ENCODE measurements at places on chromosomes 12 and 14.

GRCh38 chr12:30792648-30793499 lies 38.1 kb upstream of the CAPRIN2 start:
- no peak overlapping the region for H3K4me3 ChIP-seq
- H3K27me3 ChIP-seq, result peaks cover 15% of the 10 kb centered on the region
- DNase-seq, result no peak
- H3K27ac ChIP-seq, result no peak overlapping the region

GRCh38 chr14:49506650-49507049 lies 79.5 kb downstream of the RPS29 start:
- DNase-seq, result no peak
- no peaks in the 10 kb centered on the region for H3K27me3 ChIP-seq
- H3K4me3 ChIP-seq, result no peak overlapping the region
- H3K4me1 ChIP-seq, result peaks cover 20% of the 10 kb centered on the region

DNA sequence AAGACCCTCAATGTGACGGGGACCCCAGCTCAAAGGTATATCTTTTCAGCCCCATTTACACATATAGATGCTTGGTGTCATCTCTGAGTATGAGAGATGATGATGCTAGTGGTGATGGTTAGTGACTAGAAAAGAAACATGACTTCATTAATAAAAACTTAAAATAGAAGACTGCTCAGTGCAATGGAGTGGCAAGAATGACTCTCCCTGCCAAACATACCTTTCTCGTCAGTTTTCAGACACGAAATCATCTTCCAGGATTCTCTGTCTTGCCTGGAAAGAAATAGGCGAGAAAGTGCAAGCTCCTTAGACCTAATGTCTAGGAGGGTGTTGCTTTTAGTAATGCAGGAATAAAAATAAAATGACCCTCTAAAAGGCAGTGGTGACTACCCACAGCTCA lies 71.7 kb downstream of the TPH2 start:
- no peak for DNase-seq
- no peak overlapping the region for H3K27ac ChIP-seq
- H3K27me3 ChIP-seq, result no peaks in the 10 kb centered on the region
- H3K4me1 ChIP-seq, result no peaks in the 10 kb centered on the region
- no peaks in the 10 kb centered on the region for H3K36me3 ChIP-seq

GRCh38 chr14:76687611-76688382 lies 73.5 kb upstream of the VASH1 start:
- no peaks in the 10 kb centered on the region for H3K4me1 ChIP-seq
- no peaks in the 10 kb centered on the region for H3K27me3 ChIP-seq
- no peak for DNase-seq
- H3K36me3 ChIP-seq, result no peaks in the 10 kb centered on the region
- no peak overlapping the region for H3K27ac ChIP-seq

GRCh38 chr12:26701604-26702215 lies 131.3 kb downstream of the ITPR2 start:
- H3K4me3 ChIP-seq, result no peak overlapping the region
- H3K36me3 ChIP-seq, result peaks cover 3% of the 10 kb centered on the region
- no peak overlapping the region for H3K27ac ChIP-seq
- DNase-seq, result peak; percentile 70
- H3K4me1 ChIP-seq, result peaks cover 9% of the 10 kb centered on the region

- peaks cover 70% of the 10 kb centered on the region for H3K27me3 ChIP-seq
- no peak overlapping the region for H3K4me3 ChIP-seq
- no peak for DNase-seq
These were observed 334.7 kb downstream of the DPF3 start for GRCh38 chr14:72559202-72559601.

DNA sequence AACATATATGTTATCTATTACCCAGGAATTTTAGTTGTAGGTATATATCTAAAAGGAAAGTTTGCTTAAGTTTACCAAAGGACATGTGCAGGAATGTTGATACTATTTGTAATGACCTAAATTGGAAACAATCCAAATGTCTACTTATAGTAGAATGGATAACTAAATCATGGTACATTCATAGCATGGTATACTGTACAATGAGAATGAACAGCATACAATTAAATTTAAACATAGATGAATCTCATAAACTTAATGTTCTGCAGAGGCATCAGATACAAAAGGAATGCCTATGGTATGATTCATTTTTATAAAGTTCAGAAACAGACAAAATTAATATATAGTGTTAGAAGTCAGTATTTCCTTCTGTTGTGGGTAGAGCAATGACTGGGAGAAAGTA lies 135.4 kb downstream of the GPHN start:
- no peaks in the 10 kb centered on the region for H3K4me1 ChIP-seq
- H3K27ac ChIP-seq, result no peak overlapping the region
- no peaks in the 10 kb centered on the region for H3K27me3 ChIP-seq
- no peak for DNase-seq
- no peak overlapping the region for H3K4me3 ChIP-seq

GRCh38 chr12:7107636-7108002 lies 1.4 kb downstream of the C1RL start:
- no peak overlapping the region for H3K4me3 ChIP-seq
- no peaks in the 10 kb centered on the region for H3K27me3 ChIP-seq
- peak; percentile 19 for DNase-seq
- H3K27ac ChIP-seq, result peak overlapping the region; percentile 86
- H3K36me3 ChIP-seq, result peaks cover 9% of the 10 kb centered on the region

GRCh38 chr14:74892745-74893144 lies 11.0 kb downstream of the DLST start:
- peak; percentile 58 for DNase-seq
- H3K27me3 ChIP-seq, result no peaks in the 10 kb centered on the region
- no peak overlapping the region for H3K4me3 ChIP-seq
- no peak overlapping the region for H3K27ac ChIP-seq
- H3K4me1 ChIP-seq, result no peaks in the 10 kb centered on the region

DNA sequence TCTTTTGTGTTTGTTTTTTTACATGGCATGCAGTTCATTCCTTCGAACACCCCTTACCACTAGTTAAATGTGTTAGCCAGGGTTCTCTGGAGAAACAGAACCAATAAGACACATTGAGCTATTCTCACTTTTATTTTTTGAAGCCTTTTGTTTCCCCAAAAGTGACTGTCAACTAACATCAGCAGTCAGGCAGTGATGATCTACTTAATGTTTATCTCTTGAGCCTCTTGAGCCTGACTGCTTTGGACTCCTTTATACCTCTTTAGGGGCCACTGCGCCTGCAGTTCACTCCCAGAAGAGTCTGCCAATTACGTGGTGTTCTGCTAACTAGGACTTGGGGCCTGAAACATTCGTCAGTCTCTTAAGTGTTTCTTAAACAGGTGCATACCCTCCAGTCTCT lies 163.7 kb upstream of the FLRT2 start:
- H3K4me1 ChIP-seq, result no peaks in the 10 kb centered on the region
- H3K27me3 ChIP-seq, result no peaks in the 10 kb centered on the region
- no peak overlapping the region for H3K27ac ChIP-seq
- no peak overlapping the region for H3K4me3 ChIP-seq
- H3K36me3 ChIP-seq, result no peaks in the 10 kb centered on the region
- no peak for DNase-seq

- peak; percentile 32 for DNase-seq
- no peaks in the 10 kb centered on the region for H3K36me3 ChIP-seq
- no peak overlapping the region for H3K27ac ChIP-seq
- no peak overlapping the region for H3K4me3 ChIP-seq
These were observed 297.5 kb downstream of the RPAP3 start for GRCh38 chr12:47408171-47408871.

DNA sequence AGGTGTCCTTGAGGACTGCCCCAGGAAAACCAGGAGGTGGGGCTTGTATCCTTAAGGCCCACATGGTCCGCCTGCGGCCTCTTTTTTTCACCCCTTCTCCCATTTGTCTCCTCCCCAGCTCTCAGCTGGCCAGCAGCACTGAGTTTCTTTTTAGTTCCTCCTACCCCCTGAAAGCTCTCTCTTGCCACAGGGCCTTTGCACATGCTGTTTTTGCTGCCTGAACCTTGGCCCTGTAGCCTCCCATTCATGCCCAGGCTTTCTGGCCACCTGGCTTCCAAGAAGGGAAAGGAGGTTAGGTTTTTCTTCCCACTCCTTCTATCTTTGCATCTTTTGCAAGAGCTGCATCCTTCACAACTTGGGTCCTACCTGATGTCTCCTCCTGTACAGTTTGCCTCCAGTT lies 358.1 kb downstream of the VRK1 start:
- H3K36me3 ChIP-seq, result no peaks in the 10 kb centered on the region
- H3K4me1 ChIP-seq, result no peaks in the 10 kb centered on the region
- DNase-seq, result no peak
- peaks cover 16% of the 10 kb centered on the region for H3K27me3 ChIP-seq
- no peak overlapping the region for H3K27ac ChIP-seq

DNA sequence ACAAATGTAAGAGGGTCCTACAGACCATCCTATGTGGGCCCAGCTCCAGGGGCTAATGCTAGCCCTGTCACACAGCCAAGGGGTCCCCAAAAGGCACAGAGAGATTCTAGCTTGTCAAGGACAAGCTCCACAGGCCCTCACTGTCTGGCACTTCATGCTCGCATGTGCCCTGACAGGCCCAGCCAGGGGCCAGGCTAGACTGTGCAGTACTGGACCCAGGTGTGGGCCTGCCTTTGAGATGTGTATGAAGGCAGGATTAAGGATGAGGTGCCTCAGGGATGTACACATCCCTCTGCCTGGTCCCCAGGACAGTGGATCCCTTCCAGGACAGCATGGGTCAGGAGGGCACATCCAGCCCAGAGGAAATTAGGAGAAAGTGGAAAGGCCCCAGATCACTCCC lies 57.8 kb downstream of the VWF start:
- no peaks in the 10 kb centered on the region for H3K27me3 ChIP-seq
- no peak overlapping the region for H3K4me3 ChIP-seq
- peaks cover 26% of the 10 kb centered on the region for H3K4me1 ChIP-seq
- H3K27ac ChIP-seq, result no peak overlapping the region
- DNase-seq, result no peak
- H3K36me3 ChIP-seq, result no peaks in the 10 kb centered on the region

DNA sequence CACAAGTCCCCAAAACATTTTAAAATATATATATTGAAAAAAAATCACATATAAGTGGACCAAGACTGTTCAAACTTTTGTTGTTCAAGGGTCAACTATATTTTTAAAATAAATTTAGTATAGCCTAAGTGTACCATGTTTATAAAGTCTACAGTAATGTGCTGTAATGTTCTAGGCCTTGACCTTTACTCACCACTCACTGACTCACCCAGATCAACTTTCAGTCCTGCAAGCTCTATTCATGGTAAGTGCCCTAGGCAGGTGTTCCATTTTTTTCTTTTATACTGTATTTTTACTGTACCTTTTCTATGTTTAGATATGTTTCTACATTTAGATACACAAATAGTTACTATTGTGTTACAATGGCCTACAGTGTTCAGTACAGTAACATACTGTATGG lies 23.4 kb upstream of the TMTC1 start:
- H3K27me3 ChIP-seq, result no peaks in the 10 kb centered on the region
- no peaks in the 10 kb centered on the region for H3K4me1 ChIP-seq
- no peak overlapping the region for H3K27ac ChIP-seq
- no peak overlapping the region for H3K4me3 ChIP-seq
- no peaks in the 10 kb centered on the region for H3K36me3 ChIP-seq

GRCh38 chr12:48037267-48037915 lies 33.1 kb upstream of the COL2A1 start:
- peaks cover 10% of the 10 kb centered on the region for H3K4me1 ChIP-seq
- no peak overlapping the region for H3K4me3 ChIP-seq
- no peaks in the 10 kb centered on the region for H3K27me3 ChIP-seq
- no peak overlapping the region for H3K27ac ChIP-seq
- no peak for DNase-seq

DNA sequence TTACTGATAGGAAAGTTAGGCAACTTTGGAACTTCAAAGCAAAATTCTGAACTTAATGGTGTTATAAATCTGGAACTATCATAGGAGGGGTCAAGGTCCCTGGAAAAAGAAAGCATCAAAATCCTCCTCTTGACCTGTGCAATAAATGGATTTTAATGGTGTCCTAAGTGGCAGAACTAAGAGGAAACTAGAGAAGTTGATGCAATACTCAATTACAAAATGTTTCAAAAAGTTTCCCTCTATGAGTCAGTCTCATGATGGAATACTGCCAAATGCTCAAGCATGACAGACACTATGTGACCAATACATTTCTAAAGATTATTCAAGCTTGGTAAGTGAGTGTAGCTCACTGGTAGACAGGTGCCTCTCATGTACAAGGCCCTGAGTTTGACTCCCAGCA lies 47.7 kb upstream of the ERGIC2 start:
- no peak overlapping the region for H3K4me3 ChIP-seq
- peaks cover 7% of the 10 kb centered on the region for H3K4me1 ChIP-seq
- no peaks in the 10 kb centered on the region for H3K27me3 ChIP-seq

GRCh38 chr12:26740991-26741390 lies 92.0 kb downstream of the ITPR2 start:
- no peaks in the 10 kb centered on the region for H3K4me1 ChIP-seq
- no peak overlapping the region for H3K27ac ChIP-seq
- H3K4me3 ChIP-seq, result no peak overlapping the region
- no peak for DNase-seq

DNA sequence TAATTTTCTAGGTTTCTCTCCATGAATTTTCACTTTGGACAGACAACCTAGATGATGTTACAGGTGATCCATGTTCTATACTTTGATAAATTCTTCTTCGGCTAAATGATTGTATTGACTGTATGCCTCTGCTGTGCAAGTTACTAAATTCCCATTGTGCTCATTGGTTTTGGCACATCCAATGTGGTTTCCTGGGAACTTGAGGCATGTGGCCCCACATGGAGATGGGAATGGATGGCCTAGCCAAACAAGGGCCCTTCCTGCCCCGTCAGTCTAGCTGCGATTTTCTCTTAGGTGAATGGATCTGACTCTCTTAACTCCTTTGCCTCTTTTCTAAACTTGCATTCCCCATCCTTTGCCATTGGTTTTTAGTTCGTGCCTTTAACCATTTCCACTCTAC lies 186.2 kb downstream of the PELI2 start:
- no peaks in the 10 kb centered on the region for H3K27me3 ChIP-seq
- H3K4me1 ChIP-seq, result no peaks in the 10 kb centered on the region
- no peak for DNase-seq
- H3K36me3 ChIP-seq, result peaks cover 4% of the 10 kb centered on the region

GRCh38 chr14:39376667-39377403 lies 55.4 kb downstream of the FBXO33 start:
- no peak overlapping the region for H3K27ac ChIP-seq
- H3K27me3 ChIP-seq, result no peaks in the 10 kb centered on the region
- peaks cover 6% of the 10 kb centered on the region for H3K4me1 ChIP-seq
- no peak overlapping the region for H3K4me3 ChIP-seq
- H3K36me3 ChIP-seq, result no peaks in the 10 kb centered on the region

DNA sequence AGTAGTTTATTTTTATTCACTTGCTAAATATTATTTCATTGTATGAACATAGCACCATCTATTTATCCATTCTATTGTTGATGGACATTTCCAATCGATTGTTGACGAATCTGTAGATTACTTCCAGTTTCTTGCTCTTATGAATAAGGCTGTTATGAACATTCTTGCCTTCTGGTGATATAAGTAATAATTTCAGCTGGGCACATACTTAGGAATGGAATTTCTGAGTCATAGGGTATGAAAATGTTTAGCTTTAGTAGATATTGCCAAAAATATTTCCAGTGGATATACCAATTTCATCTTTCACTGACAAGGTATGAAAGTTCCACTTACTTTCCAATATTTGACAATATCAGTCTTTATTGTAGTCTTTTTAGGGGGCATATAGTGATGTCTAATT lies 468.5 kb downstream of the ETNK1 start:
- no peaks in the 10 kb centered on the region for H3K36me3 ChIP-seq
- H3K4me3 ChIP-seq, result no peak overlapping the region
- no peak for DNase-seq
- no peak overlapping the region for H3K27ac ChIP-seq

- no peaks in the 10 kb centered on the region for H3K4me1 ChIP-seq
- H3K27me3 ChIP-seq, result no peaks in the 10 kb centered on the region
- H3K27ac ChIP-seq, result no peak overlapping the region
- H3K36me3 ChIP-seq, result no peaks in the 10 kb centered on the region
- H3K4me3 ChIP-seq, result no peak overlapping the region
- no peak for DNase-seq
These were observed 306.6 kb downstream of the SLC6A15 start for GRCh38 chr12:84605983-84606382.
